ENCODE measurements at places on chromosomes 1 and 21.

GRCh38 chr1:111733183-111733991 lies 5.8 kb downstream of the INKA2 start:
- DNase-seq, result peak; percentile 37

- no peak for DNase-seq
These were observed 16.6 kb upstream of the RAP1A start for GRCh38 chr1:111602974-111603373.

GRCh38 chr1:113579256-113580018 lies 179.8 kb downstream of the PHTF1 start:
- peak; percentile 43 for DNase-seq

DNA sequence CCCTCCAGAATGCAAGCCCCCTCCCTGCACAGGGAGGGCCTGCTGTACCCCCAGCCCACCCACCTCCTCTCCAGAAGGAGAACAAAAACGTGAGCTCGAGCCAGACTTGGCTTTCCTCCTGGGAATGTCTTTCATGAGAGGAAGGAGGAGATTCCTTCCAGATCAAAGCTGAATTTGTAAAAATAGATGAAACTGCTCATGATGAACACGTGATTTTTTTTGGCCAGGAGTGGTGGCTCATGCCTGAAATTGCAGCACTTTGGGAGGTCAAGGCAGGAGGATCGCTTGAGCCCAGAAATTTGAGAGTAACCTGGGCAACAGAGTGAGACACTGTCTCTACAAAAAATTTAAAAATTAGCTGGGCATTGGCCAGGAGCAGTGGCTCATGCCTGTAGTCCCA lies 21.8 kb downstream of the GPR157 start:
- DNase-seq, result no peak

DNA sequence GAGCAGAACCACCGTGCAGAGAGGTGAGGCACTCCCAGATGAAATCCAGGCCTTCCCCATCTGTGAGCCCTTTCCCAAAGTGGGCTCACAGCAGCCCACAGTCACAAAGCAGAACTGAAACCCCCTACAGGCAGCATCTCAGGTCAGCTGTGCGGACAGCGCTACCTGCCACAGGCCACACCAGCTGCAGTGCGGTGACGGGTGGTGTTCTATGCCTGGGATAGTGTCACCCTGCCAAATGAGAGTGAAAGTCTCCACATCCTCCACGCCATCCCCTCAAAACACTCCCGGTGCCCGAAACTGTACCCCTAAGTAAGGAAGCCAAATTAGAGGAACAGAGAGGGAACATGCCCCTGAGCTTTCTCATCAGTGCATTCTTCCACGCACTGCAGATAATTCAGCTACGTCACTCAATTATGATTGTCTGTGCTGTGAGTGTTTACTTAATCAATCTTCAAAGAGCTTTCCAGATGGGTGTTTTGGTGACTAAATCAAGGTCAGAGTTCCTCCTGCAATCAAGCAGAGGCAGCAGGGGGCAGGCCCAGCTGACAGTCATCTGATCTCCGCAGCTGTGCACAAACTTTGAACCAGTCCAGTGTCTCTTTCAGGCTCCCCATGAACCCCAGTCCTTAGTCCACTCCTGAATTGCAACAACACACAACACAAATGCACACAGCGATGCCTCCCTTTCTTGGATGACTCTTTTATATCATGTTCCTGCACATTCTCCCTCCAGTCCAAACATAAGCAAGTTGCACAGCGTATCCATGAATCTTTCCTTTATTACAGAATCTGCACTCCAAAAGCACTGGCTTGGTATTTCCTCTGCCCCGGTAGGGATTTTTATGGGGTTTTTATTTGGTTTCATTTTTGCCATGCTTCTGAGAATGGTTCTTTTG lies 150.0 kb downstream of the TOMM20 start:
- DNase-seq, result peak; percentile 53
